ENCODE measurements at places on chromosomes 6 and 20.

GRCh38 chr6:36836111-36837021, 2.9 kb downstream of the CPNE5 start:
- no peak for DNase-seq

- no peak for DNase-seq
These were observed 17.2 kb downstream of the ZBTB2 start for GRCh38 chr6:151374036-151374683.

DNA sequence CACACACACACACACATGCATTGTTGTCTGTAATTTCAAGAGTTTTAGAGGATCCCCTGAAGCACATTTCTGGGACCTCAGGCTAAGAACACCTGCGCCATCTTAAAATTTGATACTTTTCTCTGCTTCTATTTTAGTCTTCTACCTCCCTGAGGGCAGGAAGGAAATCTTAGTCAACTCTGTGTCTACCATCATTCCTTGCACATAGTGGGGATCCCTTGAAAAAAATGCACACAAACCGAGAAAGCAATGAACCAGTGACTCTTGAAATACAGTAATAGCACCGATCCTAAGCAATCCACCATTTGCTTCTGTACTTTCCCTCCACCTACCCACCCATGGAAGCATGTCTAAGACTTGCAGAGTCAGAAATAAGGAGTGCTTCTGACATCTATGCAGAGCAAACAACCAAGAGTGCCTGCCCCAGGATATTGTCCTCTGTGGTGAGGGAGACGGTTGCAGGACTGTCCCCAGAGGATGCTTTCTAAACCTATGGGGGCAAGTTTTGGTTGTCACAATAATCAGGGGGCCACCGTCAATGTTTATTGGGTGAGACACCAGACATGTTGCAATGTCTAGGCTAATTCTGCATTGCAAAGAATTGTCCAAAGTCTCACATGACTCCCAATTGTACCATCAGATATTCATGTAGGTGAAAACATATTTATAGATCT, 208.0 kb upstream of the TAB2 start:
- DNase-seq = no peak

DNA sequence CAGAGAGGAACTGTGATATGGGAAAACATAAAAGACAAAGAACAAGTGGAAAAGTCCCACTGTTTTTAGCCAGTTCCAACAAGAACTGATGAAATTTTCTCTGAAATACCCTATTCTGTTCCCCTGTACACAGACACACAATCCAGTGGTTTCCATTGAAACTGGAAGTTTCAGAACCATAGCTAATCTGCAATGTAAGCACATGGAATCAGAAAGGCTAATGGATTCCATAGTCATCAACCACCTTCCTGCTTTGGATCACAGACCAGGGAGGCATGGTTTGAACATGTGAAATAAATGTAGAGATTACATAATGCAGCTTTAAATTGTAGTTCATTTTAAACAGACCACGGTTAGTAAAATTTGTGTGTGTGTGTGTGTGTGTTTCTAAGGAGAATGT, 242.1 kb downstream of the GJA1 start:
- DNase-seq = no peak

DNA sequence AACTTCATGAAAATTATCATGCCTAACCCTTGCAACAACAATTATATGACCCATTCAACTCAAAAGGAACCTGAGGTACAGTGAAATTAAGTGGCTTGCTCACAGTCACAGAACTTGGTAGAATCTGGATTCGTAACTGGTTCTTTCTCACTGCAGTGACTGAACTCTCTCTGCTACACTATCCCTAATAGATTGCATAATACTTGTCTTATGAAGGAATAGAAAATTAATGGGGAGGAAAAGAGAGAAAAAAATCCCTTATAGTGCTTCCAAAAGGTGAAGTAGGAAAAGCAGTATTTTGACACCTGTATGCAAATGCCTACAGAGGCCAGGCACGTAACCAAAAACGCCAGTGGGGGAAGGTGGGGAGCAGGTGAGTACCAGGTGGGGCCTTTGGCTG, 186.6 kb downstream of the LY86 start:
- no peak for DNase-seq

DNA sequence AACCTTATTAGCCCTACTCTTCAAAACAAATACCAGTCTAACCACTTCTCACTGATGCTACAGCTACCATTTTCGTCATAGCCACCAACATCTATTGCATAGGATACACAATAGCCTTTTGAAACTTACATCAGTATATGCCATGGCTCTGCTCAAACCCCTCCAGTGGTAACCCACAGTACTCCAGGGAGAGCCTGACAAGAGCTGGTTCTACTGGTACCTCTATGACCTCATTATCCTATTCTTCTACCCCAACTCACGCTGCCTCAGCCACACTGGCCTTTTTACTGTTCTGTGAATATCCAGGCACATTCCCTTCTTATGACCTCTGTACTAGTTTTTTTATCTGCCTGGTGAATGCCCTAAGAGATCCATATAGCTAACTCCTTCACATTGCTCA, 157.6 kb downstream of the ARHGAP18 start:
- no peak for DNase-seq

GRCh38 chr6:139996253-139996834, 621.9 kb upstream of the CITED2 start:
- no peak for DNase-seq

DNA sequence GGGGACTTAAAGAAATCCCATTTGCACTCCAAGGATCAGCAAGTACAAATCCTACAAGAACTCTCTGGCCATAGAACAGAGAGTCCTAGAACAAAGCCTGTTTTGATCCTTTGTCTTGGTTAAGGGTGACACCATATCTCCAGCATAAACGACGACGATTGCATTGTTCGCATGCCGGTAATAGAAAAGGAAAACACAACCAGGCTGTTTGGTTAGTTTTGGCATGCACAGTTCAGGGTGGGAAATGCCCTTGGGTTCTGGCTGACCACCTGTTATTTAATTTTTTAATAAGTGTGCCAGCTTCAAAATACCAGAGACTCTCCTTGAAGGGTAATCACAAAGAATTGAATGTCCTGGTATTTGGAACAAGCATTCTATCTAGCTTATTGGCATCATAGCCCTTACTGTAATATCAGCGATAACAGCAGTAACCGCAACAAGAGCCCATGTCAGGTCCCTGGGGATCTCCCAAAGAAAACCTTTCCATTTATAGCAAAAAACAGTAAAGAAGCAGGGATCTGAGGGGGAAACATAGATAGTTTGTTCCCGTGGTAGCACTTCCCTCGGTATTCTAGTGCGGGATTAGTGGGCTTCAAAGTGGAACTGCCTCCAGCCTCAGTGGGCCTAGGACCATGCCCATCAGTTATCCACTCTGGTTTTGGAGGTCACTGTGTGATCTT, 77.1 kb downstream of the TMEM170B start:
- DNase-seq = no peak

- DNase-seq = no peak
These were observed 64.8 kb downstream of the UBR2 start for GRCh38 chr6:42628604-42629003.

GRCh38 chr6:56977192-56977591, 22.3 kb downstream of the BEND6 start:
- no peak for DNase-seq

DNA sequence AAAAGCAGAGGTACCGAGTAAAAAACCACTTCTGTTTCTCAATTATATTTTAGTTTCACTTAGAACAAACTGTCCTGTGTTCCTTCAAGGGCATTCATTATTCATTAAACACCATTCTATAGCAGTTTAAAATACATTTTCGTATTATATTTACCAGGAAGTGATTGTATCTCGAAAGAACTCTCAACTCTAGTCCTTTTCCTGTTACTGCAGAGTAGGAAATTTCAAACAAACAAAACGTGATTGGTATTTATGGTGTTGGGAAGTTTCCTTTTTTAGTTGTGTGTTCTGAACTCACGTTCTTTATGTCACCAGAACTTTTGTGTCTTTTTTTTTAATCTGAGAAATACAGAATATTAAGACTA, 139.5 kb upstream of the BTBD3 start:
- DNase-seq = no peak

DNA sequence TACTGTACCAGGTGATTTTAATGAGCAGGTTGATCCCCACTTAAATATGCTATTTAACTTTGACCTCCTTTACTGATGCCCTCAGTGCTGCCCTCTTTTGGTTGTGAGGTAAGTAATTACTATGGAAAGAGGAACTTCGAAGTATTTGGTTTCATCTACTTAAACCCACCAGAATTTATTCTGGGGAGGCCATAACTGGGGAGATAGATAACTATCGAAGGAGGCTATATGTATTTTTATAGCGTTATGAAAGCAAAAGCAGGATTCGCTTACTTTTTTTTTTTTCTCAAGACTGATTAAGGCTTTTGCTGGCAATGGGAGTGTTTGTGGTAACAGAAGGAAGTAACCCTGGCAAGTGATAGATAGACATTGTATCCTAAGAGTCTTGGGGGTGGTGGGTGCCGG, 168.9 kb upstream of the CENPW start:
- DNase-seq = no peak

- DNase-seq = no peak
These were observed 71.2 kb downstream of the CDS2 start for GRCh38 chr20:5197847-5198650.

DNA sequence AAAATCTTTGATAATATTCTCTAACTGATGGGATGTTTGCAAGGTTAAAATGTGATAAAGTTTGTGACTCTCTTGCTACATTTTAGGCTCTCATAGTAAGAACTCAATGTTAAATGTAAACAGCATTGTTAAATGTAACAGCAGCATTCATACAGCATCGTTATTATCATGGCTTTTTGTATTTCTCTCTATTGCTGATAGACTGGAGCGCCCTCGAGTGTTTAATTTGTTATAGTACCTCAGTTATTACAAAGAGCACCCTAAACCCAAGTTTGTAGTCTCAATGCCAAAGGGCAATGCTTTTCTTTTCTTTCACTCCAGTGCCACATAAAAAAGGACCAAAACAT, 14.9 kb upstream of the TTPAL start:
- DNase-seq = no peak

DNA sequence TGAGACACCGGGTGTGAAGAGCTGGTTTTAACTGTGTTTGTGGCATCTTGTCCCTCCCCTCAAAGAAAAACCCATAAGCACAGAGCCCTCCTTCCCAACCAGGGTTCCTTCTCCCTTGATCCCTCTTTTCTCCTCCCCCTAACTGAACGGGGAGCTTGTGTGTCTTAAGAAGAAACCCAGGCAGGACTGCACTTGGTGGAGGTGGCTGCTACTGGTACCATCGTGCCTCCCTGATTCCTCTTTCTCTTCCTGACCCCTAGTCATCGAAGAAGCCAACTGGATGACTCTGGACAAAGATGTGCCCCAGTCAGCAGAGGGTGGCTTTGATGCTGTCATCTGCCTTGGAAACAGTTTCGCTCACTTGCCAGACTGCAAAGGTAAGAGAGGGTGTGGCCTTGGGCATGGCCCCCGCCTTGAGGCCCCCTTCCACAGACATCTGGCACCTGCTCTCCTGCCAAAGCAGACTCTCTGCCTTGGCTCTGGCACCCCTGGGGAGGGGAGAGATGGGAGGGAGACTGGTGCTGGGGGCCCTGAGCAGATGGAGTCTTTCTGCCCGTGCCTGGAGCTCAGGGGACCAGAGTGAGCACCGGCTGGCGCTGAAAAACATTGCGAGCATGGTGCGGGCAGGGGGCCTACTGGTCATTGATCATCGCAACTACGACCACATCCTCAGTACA, 2.1 kb downstream of the GNMT start:
- DNase-seq = no peak

GRCh38 chr6:18491308-18492045, 104.3 kb downstream of the RNF144B start:
- DNase-seq = no peak

- no peak for DNase-seq
These were observed 241.4 kb downstream of the EPHA7 start for GRCh38 chr6:93177918-93178317.

DNA sequence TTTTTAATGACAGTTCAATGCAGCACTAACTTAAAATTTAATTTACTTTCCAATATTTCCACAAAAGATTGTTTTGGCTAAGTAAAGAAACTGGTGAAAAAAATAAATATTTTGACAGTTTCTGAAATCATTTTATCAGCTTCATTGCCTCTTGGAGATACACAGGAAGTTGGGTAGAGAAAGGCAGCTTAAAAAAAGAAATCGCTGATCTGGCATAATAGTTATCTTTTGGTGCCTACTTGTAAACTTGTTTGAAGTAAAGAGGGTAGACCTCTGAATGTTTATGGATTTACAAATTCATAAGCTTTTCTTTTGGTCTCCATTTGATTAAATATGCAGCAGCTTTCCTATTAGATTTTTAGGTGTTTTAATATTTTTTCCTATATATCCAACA, 103.4 kb downstream of the RTN4IP1 start:
- DNase-seq = no peak

DNA sequence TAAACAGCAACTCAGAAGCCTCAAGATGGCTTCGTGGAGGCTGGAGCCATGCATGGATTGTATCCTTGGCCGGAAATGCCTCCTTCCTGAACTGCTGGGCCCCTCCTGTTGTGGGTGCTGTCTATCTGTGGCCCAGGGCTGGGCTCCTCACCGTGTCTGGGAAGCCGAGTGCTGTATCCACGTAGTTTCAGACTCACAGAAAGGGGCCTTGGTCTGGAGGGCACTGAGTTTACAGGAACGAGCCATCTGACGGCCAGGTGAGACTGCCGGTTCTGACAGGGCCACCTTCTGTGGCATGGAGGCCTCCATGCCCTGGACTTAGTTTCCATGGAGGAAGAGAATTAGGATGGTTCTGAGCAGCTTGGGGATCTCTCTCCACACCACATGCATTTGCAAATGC, 142.2 kb downstream of the ERMARD start:
- DNase-seq = no peak

DNA sequence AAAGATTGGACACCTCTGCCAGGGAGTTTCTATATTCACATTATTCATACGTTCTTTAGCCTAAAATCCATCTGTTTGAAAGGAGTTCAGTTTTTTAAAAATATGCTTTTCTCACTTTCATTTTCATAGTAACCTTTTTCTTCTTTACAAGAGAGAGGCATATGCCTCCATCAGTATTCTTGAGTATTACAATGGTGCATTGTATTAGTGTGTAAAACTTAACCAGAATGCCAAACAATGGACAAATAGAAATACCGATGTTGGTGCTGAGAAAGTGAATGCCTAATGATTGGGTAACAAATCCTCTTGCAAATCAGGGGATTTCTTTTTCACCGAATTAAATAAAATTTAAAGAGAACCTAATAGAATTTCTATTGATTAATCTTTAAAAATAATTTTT, 163.2 kb upstream of the LAMA2 start:
- DNase-seq = no peak

Measured in activated gamma-delta T cell treated with anti-CD3 and anti-CD28 coated beads, Interleukin-2, amount 50 U/mL, for 16 hours (primary cell).